K562 (cell line): ENCODE measurements at places on chromosomes 1 and 21.

GRCh38 chr1:117942293-117942692, 12.8 kb downstream of the WDR3 start:
- H3K27ac ChIP-seq, result no peak overlapping the region
- H3K27me3 ChIP-seq, result no peaks in the 10 kb centered on the region
- peaks cover 96% of the 10 kb centered on the region for H3K36me3 ChIP-seq
- H3K4me1 ChIP-seq, result no peaks in the 10 kb centered on the region
- H3K4me3 ChIP-seq, result no peak overlapping the region
- DNase-seq, result no peak

GRCh38 chr1:113903501-113904292, 902 bp downstream of the AP4B1 start:
- H3K36me3 ChIP-seq, result peaks cover 56% of the 10 kb centered on the region
- H3K4me3 ChIP-seq, result peak overlapping the region; percentile 65
- peak; percentile 49 for DNase-seq

GRCh38 chr21:32445101-32445500, 32.6 kb downstream of the EVA1C start:
- DNase-seq, result no peak
- H3K27me3 ChIP-seq, result peaks cover 35% of the 10 kb centered on the region
- no peaks in the 10 kb centered on the region; the same call in 1 of the 2 replicates for H3K4me1 ChIP-seq
- H3K27ac ChIP-seq, result no peak overlapping the region
- no peak overlapping the region for H3K4me3 ChIP-seq
- no peaks in the 10 kb centered on the region for H3K36me3 ChIP-seq

GRCh38 chr1:92916899-92917298, 44.4 kb downstream of the DIPK1A start:
- H3K4me3 ChIP-seq, result no peak overlapping the region
- H3K27ac ChIP-seq, result no peak overlapping the region
- H3K27me3 ChIP-seq, result no peaks in the 10 kb centered on the region
- no peak for DNase-seq

DNA sequence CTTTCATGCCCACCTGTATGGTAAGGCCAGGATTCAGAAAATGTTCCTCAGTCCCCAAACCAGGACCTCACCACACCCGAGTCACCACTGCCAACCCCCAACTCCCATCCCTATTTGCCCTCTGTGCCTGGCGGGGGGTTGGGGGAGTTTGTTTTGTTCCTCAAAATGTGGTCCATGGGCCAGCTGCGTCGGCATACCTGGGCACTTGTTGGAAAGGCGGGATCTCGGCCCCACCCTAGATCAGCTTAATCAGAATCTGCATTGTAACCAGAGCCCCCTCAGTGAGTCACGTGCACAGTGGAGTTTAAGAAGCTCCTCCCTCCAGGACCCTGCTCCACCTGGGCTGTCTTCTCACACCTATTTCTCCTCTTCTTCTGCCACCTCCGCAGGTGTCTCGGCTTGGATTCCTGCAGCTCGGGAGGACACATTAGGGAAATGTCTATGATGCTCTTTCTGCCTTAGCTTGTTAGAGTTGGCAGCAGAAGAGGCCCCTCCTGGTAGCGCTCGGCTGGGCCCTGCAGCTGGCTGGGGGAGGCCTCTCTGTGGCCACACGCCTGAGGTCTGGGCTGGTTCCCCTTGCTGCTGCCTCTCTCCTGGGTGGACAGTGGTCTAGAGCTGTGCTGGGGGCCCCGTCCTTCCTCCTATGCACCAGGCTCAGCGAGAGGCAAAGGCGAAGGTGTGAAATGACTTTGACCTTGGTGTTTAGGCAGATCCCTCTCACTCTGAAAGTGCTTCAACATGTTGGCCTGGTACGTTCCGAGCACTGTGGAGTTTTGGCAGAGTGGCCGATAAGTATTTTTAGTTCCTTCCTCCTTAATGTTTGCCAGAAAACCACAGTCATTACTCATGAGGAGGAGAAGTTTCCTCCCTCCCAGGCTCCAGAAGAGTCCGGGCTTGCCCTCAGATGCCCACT, 41.8 kb upstream of the CAMTA1 start:
- 0 out of 3 replicates have a peak overlapping the region, but pooled peaks have one; percentile 9 for H3K27ac ChIP-seq
- no peak for DNase-seq
- H3K4me3 ChIP-seq, result no peak overlapping the region
- H3K4me1 ChIP-seq, result peaks cover 9% of the 10 kb centered on the region; the same call in 2 of the 3 replicates
- H3K27me3 ChIP-seq, result peaks cover 37% of the 10 kb centered on the region

GRCh38 chr1:225427235-225428067, at the start of gene LBR:
LBR (minus strand) TSS chr1:225428038; CDS start chr1:225424075, 3,963 bp downstream.
- peaks cover 33% of the 10 kb centered on the region for H3K36me3 ChIP-seq
- H3K27me3 ChIP-seq, result no peaks in the 10 kb centered on the region
- DNase-seq, result peak; percentile 45
- peak within 1 kb of the TSS; percentile 94 for H3K4me3 ChIP-seq

- H3K36me3 ChIP-seq, result no peaks in the 10 kb centered on the region
- no peak overlapping the region for H3K27ac ChIP-seq
- no peaks in the 10 kb centered on the region for H3K27me3 ChIP-seq
- no peak overlapping the region for H3K4me3 ChIP-seq
Measured at GRCh38 chr21:17433730-17434129, 79.1 kb upstream of the CXADR start.

GRCh38 chr1:115329965-115330364, 8.1 kb downstream of the NGF start:
- no peak overlapping the region for H3K27ac ChIP-seq
- no peak for DNase-seq
- no peak overlapping the region for H3K4me3 ChIP-seq

- peaks cover 35% of the 10 kb centered on the region for H3K4me1 ChIP-seq
- H3K27ac ChIP-seq, result peak overlapping the region; percentile 60; the same call in 1 of the 3 replicates
- no peak for DNase-seq
- no peak overlapping the region for H3K4me3 ChIP-seq
Measured at GRCh38 chr1:234554218-234554697, 55.7 kb downstream of the IRF2BP2 start.

DNA sequence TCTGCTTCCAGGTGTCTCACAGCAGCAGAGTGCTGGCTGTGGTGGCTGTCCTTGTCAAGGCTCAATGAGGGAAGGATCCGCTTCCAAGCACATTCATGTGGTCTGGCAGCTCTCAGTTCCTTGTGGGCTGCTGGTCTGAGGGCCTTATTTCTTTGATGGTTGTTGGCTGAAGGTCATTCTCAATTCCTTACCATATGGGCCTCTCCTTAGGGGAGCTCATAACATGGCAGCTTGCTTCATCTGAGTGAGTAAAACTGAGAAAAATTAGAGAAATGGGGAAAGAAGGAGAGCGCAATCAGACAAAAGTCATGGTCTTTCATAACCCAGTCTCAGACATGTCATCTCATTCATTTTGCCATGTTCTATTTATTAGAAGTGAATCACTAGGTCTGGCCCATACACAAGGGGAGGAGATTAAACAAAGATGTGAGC, 81.7 kb upstream of the TSPAN2 start:
- no peaks in the 10 kb centered on the region for H3K4me1 ChIP-seq
- no peak for DNase-seq
- H3K27me3 ChIP-seq, result no peaks in the 10 kb centered on the region
- no peaks in the 10 kb centered on the region for H3K36me3 ChIP-seq
- no peak overlapping the region for H3K4me3 ChIP-seq

DNA sequence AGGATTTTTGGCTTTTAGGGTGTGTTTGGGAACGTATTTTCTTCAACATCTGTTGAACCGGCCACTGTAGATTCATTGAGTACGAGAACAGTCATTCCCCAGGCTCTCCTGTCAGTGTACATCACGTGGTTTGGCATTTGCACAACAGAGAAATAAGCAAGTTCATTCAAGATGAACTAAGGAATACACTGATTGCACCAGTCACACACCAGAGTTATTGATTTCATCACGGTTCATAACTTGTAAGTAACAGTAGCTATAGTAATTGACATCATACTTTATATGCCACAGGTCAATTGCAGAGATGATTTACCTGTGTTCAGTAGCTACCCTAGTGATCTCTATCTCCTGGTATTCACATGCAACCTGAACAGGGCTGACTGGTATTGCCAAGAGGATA, 90.7 kb upstream of the ETS2 start:
- no peak overlapping the region for H3K4me3 ChIP-seq
- no peak overlapping the region for H3K27ac ChIP-seq
- H3K27me3 ChIP-seq, result peaks cover 15% of the 10 kb centered on the region; the same call in 2 of the 3 replicates
- no peak for DNase-seq

- DNase-seq, result no peak
- H3K27ac ChIP-seq, result no peak overlapping the region
- no peaks in the 10 kb centered on the region for H3K4me1 ChIP-seq
- no peaks in the 10 kb centered on the region for H3K27me3 ChIP-seq
Measured at GRCh38 chr21:19368944-19369343, 965.4 kb upstream of the TMPRSS15 start.

GRCh38 chr21:39715804-39716397, 29.1 kb upstream of the IGSF5 start:
- H3K4me3 ChIP-seq, result no peak overlapping the region
- peak; percentile 62 for DNase-seq
- no peaks in the 10 kb centered on the region for H3K4me1 ChIP-seq
- no peak overlapping the region for H3K27ac ChIP-seq
- no peaks in the 10 kb centered on the region for H3K36me3 ChIP-seq

GRCh38 chr1:87678266-87678665, 349.6 kb downstream of the LMO4 start:
- H3K27me3 ChIP-seq, result no peaks in the 10 kb centered on the region
- H3K4me1 ChIP-seq, result no peaks in the 10 kb centered on the region
- H3K27ac ChIP-seq, result no peak overlapping the region
- H3K4me3 ChIP-seq, result no peak overlapping the region

GRCh38 chr21:34891613-34891943, 157.5 kb downstream of the RUNX1 start:
- no peaks in the 10 kb centered on the region for H3K27me3 ChIP-seq
- no peak overlapping the region for H3K4me3 ChIP-seq
- H3K27ac ChIP-seq, result no peak overlapping the region
- H3K4me1 ChIP-seq, result no peaks in the 10 kb centered on the region; the same call in 2 of the 3 replicates

DNA sequence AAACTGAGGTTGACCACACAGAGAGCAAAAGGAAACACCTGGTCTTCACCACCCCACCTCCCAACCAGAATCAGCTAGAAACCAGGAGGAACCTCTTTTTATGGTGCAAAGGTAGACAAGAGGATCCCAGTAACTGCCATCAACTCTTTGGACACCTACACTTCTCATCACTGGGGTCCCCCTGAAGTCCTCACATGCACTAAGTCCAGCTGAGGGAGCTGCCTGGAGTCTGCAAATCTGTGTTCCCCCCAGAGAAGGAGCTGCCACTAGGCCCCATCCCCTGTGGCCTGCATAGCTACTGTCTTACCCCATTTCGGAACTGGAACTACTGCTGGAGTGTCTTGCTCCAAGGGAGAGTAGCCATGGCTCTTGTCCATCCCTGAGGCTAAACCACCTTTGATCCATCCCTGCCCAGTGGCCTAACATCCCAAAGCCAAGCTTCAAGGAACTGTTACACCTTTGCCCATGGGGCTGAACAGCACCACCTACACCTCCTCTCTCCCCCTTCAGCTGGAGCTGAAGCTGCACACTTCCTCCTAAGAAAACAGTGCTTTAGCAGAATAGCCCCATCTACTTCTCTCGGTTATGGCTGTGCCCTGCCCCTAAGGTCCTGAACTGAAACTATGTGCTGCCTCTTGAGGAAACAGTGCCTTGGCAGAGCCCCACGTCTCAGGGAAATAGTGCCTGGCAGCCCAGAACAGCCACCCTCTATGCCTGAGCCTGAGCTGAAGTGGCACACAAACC, 85.4 kb upstream of the CD53 start:
- H3K4me1 ChIP-seq, result no peaks in the 10 kb centered on the region
- H3K36me3 ChIP-seq, result no peaks in the 10 kb centered on the region
- H3K27me3 ChIP-seq, result no peaks in the 10 kb centered on the region

GRCh38 chr1:162732566-162733335, 57.8 kb upstream of the HSD17B7 start:
- peaks cover 4% of the 10 kb centered on the region; the same call in 1 of the 2 replicates for H3K27me3 ChIP-seq
- no peak overlapping the region for H3K27ac ChIP-seq
- no peaks in the 10 kb centered on the region for H3K36me3 ChIP-seq
- H3K4me1 ChIP-seq, result no peaks in the 10 kb centered on the region; the same call in 1 of the 2 replicates
- DNase-seq, result no peak
- no peak overlapping the region for H3K4me3 ChIP-seq

- H3K4me3 ChIP-seq, result no peak overlapping the region
- peaks cover 17% of the 10 kb centered on the region for H3K27me3 ChIP-seq
- no peaks in the 10 kb centered on the region for H3K36me3 ChIP-seq
- no peak for DNase-seq
Measured at GRCh38 chr1:6948416-6948815, 163.2 kb downstream of the CAMTA1 start.

DNA sequence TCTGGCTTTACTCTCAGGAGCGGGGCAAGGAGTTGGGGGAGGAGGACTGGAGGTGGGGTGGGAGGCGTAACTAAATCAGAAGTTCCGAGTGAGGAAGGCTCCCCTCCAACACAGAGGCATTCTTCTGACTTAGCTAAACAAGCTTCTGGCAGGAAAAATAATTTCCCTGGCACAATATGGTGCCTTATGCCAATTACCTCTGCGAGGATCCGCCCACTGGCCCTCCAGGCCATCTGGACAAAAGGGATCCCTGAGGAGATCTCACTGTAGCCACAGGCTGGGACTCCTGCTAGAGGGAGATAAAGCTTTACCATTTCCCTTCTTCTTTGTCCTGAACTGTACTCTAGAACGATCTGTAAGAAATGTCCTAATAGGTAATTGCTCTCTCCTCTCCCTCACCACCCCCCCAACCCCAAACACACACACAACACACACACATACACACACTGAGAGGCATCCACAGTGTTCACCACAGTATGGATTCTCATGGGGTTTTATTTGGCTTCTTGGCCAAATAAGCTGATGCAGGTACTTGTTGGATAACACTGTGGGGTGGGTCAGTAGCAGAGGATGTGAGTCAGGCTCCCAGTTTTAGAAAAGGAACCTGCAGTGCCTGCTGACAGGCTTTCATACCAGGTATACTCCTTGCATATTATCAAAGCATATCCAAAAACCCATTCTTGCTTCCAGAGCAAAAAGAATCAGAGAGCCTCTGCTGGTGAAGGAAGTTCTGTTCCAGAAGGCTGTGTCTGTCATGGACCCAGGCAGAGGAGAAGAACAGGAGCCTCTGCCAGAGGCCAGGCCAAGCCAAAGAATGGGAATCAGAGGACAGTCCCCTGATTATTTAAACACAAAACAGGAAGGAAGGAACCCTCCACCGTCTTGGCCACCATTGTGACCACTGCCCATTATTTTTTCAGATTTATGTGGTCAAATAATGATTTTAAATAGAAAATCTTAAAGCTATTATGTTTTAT, 169.1 kb downstream of the C1orf21 start:
- no peaks in the 10 kb centered on the region for H3K4me1 ChIP-seq
- no peak for DNase-seq
- H3K4me3 ChIP-seq, result no peak overlapping the region
- H3K36me3 ChIP-seq, result no peaks in the 10 kb centered on the region

GRCh38 chr1:6282577-6283270, 21.8 kb upstream of the GPR153 start:
- H3K27ac ChIP-seq, result no peak overlapping the region
- H3K4me3 ChIP-seq, result no peak overlapping the region
- no peaks in the 10 kb centered on the region for H3K4me1 ChIP-seq
- DNase-seq, result no peak
- no peaks in the 10 kb centered on the region for H3K36me3 ChIP-seq
- no peaks in the 10 kb centered on the region; the same call in 1 of the 2 replicates for H3K27me3 ChIP-seq
